Trophoblast cell (in vitro differentiated cells and primary cell): ENCODE measurements at places on chromosomes 2 and 18.

- DNase-seq = no peak
Observed at GRCh38 chr2:95284886-95285541, 10.8 kb downstream of the PROM2 start.

- DNase-seq = no peak
Observed at GRCh38 chr18:1039421-1039820, 134.8 kb downstream of the ADCYAP1 start.

- no peak for DNase-seq
Observed at GRCh38 chr18:55508651-55509050, 79.3 kb downstream of the TCF4 start.

- DNase-seq = no peak
Observed at GRCh38 chr2:143675021-143675420, 545.8 kb downstream of the ARHGAP15 start.

DNA sequence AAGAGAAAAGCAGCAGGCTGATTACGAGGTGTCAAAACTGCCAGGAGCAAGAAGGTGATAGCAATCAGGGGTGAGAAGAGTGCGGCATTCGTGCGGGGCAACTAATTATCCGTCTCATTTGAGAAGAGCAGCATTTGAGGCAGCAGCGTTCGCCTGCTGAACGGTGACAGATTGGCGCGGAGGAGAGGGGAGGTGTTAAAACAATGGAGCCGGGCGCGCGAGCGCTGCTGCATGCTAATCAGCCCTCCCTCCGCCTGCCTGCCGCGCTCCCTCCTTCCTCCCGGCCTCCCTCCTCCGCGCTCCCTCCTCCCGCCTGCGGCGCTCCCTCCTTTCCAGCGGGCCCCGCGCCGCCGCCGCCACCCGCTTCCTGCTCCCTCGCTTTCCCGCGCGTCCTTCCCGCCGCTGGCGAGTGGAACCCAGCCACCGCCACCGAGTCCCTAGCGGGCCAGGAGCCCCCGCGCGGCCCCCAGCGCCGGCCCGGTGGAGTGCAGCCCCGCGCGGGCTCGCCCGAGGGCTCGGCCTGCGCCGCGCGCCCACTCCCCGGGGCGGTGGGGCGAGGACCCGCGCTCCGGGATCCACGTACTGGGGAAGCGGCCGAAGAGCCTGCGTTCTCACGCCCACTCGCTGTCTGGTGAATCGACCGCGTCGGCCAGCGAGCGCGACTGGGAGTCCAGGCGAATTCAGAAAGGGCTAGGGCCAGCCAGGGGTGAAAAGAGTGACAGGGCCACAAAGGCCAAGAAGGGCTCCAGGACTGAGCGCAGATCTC is 69.5 kb upstream of the PSMD14 start:
- DNase-seq = peak; percentile 57

GRCh38 chr18:70301667-70302066 is 12.8 kb downstream of the SOCS6 start:
- DNase-seq = no peak

DNA sequence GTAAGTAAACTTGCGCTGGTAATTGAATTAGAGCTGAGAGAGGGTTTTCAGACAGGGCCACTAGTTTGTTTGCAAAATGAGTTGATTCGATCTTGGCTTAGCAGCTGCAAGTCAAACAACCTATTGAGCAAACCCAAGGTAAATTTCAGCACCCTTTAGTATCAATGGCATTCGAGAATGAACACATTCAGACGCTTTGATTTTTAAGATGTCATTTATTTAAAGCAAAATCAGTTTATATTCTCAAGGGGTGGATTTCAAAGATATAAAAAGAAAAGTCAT is 44.2 kb downstream of the TGIF1 start:
- no peak for DNase-seq

- no peak for DNase-seq
Observed at GRCh38 chr2:142897807-142898206, 20.3 kb downstream of the KYNU start.

- no peak for DNase-seq
Observed at GRCh38 chr2:219126555-219126954, 34.1 kb downstream of the NHEJ1 start.

- DNase-seq = no peak
Observed at GRCh38 chr2:28626891-28627421, 124.7 kb upstream of the PPP1CB start.

DNA sequence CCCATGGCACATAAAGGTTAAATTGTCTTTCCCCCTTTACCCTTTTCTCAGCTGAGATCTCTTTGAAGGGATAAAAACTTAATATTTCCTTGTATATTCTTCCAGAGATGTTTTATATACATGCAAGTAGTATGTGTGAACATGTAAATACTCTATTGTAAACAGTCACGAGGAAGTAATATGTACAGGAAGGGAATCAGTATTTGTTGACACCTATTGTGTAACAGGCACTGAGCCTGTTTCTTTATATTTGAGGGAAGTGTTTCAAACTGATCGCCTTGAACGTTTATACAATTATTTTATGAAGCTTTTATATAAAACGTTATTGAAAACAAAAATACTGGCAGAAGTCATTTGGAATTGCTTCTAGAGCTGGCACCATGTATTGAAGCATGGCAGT is 13.2 kb downstream of the RALBP1 start:
- no peak for DNase-seq

GRCh38 chr2:236179236-236180075 is 11.3 kb upstream of the GBX2 start:
- no peak for DNase-seq

DNA sequence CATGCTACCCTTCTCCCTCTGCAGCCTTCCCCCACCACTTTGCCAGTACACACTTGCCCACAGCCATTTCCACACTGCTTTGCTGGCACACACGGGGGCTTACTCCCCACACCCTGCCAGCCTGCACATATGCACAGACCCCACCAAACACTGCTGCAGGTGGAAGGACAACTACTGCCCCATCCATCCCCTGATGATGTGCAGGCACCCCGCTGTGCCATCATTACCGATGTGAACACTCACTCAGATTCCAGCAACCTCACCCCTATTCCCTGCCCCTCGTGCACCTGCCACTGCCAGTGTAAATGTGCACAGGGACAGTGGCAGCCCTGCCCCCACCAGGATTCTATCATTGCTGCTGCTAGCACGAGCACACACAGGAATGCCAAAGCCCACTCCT is 1400.8 kb upstream of the DDX18 start:
- no peak for DNase-seq

DNA sequence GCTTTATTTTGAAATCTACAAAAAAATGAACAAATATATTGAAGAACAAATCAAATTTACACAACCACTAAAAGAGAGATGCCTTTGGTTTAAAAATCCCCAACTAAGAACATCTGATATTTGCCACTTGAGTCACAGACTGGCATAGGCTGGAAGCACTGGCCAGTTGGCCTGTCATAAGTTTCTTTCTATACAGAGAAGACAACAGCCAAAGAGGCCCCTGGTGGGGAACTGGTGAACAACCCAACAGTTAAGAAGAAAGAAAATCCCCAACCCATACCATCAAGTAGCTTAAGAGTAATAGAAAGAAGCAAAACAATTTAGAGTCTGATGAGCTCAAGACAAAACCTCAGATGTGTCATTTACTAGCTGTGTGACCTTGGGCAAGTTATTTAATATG is 45.5 kb downstream of the OSR1 start:
- peak; percentile 65 for DNase-seq

DNA sequence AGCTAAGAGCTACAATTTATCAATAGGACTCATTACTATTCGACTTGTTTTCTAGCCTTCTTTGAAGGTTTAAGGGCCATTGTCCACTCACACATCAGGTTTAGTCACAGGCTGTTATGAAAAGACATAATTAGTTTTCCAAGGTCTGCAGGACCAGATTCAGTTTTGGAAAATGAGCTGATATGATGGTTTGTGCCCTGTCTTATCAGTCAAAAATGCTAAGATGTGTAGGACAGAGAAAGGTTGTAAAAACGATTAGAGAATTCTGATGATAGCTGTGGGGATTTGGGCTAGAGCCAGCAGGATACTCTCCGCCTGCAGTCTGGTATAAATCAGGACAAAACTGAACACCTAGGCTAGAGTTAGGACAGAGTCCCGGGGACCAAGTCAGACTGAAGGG is 213.3 kb downstream of the LRRTM1 start:
- DNase-seq = no peak

DNA sequence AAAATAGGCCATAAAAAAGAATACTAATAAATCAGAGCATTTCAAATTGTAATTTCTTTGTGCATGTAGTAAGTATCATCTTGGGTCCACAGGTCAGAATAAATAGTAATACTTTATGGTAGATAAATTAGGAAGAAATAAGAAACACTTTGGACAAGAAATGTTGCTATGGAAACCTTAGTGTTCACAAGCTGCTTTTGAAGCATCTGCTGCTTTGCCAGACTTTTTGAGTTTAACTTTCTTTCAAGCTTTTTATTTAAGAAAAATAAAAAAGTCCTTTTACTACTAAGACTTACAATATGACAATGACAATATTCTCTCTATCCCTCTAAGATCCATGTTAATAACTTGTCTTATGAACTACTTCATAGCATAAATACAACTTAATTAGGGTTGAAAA is 690.7 kb upstream of the FSHR start:
- no peak for DNase-seq

DNA sequence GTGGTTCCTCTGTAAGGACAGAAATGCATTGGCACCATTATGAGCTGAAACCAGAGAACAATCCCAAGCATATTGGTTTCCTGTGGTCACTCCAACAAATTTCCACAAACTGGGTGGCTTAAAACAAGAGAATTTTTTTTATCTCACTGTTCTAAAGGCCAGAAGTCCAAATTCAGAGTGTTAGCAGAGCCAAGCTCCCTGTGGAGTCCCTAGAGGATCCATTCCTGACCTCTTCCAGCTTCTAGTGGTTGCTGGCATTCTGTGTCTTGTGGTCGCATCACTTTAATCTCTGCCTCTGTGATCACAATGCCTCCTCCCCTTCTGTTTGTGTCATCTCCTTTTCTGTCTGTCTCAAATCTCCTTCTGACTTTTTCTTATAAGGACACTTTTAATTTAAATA is 380.3 kb downstream of the NYAP2 start:
- DNase-seq = no peak

- DNase-seq = no peak
Observed at GRCh38 chr2:29977284-29977683, 55.9 kb upstream of the ALK start.

- no peak for DNase-seq
Observed at GRCh38 chr18:8260319-8260718, 348.9 kb upstream of the RAB12 start.

GRCh38 chr2:209340522-209340921 is 83.3 kb upstream of the MAP2 start:
- no peak for DNase-seq

DNA sequence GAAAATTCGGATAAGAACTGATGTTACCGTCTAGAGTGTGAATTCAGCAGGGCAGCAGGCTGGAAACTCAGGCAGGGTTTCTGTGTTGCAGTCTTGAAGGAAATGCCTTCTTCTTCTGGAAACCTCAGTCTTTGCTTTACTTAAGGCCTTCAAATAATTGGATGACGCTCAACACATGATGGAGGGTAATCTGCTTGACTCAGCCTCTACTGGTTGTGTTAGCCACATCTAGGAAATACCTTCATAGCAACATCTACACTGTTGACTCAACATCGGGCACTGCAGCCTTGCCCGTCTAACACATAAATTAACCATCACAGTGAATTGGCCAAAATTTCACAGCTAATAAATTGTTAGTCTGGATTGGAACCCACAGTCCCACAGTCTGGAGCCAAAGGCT is 37.2 kb downstream of the YPEL5 start:
- no peak for DNase-seq

DNA sequence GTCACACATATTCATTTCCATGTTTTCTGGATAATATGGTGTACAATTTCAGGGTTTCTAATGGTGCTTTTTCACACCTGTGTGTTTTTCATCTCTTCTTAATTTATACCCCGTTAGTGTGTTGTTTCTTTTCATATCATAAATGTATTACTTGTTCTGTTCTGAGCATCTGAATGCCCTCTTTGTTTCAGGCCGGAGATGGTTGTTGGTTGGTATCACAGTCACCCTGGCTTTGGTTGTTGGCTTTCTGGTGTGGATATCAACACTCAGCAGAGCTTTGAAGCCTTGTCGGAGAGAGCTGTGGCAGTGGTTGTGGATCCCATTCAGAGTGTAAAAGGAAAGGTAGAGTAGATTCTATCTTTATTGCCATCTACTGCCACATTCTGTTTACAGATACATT is 45.1 kb upstream of the TBR1 start:
- no peak for DNase-seq

DNA sequence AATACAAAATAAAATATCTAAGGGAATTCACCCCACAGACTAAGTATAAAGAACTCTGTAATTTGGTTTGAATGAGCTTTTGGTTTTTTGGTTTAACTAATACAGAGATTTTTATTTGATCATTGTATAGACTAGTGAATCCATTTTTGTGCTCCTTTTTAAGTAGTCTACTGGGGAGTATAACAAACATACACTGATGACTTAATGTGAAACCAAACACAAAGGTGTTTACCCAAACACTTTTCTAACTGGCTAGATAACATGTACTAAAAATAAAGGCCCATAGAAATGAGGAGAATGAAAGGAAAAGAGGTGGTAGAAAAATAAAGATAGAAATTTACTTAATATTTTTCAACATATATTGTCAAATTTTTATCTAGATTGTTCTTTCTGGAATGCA is 146.0 kb downstream of the NRXN1 start:
- no peak for DNase-seq

DNA sequence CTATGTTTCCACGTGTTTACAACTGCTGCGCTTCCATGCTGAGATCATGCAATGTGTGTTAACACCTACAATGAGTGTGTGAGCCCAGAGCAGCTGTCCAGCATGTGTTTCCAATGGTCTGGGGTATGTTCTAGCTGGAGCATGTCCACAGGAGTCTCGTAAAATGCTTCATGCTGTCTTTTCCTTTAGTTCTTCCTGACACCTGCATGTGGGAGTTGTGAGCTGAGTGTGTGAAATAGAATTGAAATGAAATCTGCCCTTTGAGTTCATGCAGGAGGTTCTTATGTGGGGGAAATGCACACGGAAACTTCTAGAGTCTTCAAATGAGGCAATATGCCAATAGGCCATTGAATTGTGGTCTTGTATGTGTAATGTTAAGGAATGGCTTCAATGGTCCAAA is 205.1 kb downstream of the RND3 start:
- no peak for DNase-seq

- peak; percentile 86 for DNase-seq
Observed at GRCh38 chr2:36411962-36412444, 56.4 kb downstream of the CRIM1 start.

- no peak for DNase-seq
Observed at GRCh38 chr2:43475922-43476321, 119.9 kb downstream of the THADA start.

DNA sequence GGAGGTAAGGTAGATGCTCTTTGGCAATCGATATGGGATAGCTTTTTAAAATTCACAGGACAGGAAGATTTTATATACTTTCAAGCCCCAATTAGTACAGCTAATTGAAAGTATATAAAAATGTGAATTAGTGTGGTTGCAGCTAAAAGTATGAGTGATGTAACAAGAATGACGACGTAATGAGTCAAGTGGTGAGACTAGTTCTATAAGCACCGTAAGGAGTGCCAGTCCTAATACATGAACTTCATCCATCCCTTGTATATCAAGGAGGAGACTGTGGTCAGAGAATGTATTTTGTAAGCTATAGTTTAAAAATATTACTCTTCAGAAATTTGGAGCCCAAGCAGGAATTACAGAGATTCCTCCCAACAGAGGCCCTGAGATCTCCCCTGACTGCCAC is 25.8 kb downstream of the DNAJC27 start:
- no peak for DNase-seq

GRCh38 chr18:74453016-74453566 is 4.0 kb downstream of the DIPK1C start:
- DNase-seq = no peak

- no peak for DNase-seq
Observed at GRCh38 chr2:216206041-216206703, 97.0 kb downstream of the XRCC5 start.

GRCh38 chr2:203873461-203873860 is 5.9 kb downstream of the CTLA4 start:
- DNase-seq = no peak
